HT1080 (cell line): ENCODE measurements at places on chromosomes 5 and 9. TPM values are rescaled to one million over a fixed set of nuclear protein-coding genes. Genes with fewer than 3 reads are reported as not detected.

GRCh38 chr5:92402956-92403702, 1020.0 kb upstream of the ARRDC3 start:
- DNase-seq = no peak

GRCh38 chr9:137760426-137760825, 117.2 kb upstream of the CACNA1B start:
- no peak for DNase-seq

EMB gene
- total RNA-seq = 14.2 and 18.5 TPM in 2 replicates

DNA sequence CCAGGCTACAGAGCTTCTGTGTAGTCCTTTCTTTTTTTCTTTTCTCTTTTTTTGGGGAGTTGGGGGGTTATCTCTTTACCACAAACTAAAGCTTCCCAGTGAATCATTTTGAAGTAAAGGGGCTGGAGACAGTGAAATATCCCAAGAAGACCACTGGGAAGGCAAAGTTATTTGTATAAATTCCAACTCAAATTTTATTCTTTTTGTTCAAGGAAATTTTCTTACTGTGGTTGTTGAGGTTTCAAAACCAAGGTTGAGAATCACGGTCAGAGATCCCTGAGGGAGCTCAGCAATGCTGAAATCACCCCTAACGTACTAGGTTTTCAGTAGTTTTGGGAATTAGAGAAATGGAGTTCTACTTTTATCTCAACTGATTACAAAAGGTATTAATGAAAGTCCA, 175.7 kb downstream of the ARHGEF28 start:
- no peak for DNase-seq

DNA sequence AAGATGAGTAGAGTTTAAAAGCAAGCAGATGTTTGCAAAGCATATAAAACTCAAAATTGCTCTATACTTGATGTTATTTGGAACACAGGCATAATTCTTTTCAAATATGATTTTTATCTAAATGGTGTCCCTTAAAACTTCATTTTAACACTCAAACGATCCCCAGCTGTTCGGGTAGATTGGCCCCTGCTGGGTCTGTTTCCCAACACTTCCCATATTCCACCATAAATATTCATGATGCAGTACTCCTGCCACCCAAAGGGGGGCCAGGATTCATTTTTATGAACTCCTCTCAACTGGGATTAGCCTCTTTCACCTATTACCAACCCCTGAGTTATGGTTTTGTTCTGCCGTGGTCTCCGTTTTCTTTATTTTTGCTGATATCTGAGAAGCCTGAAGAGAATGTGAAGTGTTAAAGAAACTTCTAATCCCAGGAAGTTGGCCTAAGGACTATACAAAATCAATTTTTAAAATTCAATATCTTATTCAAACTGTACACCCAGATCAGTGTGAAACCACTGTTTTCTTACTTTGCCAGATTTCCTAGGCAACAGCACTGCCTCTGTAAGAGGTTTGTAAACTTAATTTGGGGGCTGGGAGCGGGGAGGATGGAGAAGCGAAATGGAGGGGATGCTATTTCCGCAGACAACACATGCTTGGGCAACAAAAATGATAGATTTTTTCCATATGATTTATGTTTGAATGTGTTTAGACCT, 384.1 kb downstream of the DMRT2 start:
- no peak for DNase-seq
